ENCODE measurements at places on chromosomes 12 and 14.

DNA sequence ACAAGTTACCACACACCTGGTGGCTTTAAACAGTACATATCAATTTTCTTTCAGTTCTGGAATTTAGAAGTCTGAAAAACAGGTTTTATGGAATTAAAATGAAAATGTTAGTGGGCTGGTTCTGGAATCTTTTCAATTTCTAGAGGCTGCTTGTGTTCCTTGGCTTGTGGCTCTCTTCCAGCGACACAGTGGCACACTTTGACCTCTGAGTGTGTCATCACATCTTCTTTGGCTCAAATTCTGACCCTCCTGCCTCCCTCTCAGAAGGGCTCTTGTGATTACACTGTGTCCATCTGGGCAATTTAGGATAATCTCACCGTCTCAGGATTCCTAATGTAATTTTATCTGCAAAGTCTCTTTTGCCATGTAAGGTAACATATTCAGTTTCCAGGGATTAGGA, 170.0 kb downstream of the PLCZ1 start:
- DNase-seq = no peak

DNA sequence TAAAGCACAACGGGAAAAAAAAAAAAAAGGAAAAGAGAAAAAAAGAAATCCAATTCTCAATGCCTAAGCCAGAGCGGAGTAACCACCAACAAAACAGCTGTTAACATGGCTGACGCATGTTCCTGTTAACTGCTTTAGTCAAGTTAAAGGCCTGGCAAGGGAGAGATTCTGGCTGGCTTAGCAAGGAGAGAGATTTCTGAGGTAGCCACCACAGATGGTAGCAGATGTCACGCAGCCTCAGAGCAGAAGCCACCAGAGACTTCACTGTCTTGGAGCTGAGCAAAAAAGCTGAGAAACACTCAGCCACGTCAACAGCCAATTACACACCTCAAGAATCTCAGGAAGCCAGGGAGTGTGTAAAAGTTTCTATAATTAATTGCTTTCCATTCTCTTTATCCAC, 87.1 kb downstream of the TMCC3 start:
- DNase-seq = no peak

DNA sequence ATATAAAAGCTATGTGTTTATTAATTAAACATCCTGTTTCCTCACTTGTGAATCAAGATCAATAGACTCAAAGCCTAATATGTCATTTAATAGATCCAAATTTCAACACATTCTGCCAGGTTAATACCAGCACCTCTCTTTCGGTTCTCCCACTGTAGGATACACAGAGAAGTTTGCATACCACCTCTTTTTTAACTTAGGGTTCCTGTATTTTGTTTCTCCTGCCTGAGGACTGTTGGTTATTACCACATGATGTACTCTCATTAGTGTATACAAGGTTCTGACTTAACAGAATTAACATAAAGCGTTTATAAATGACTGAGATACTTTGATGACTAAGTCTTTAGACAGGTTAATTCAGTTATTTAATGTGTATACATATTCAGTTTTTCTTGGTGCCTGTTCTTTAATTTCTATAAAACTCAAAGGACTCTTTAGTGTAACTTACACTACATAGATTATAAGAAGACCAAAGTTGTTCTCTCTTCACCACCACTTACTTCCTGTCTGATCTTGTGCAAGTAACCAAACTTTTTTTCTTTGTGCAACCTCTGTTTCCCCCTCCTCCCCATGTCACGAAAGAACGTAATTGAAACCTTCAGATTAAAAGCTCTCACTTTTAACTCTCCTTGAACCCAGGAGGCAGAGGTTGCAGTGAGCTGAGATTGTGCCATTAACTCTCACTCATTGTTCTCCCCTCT, 89.8 kb upstream of the DNM1L start:
- no peak for DNase-seq

DNA sequence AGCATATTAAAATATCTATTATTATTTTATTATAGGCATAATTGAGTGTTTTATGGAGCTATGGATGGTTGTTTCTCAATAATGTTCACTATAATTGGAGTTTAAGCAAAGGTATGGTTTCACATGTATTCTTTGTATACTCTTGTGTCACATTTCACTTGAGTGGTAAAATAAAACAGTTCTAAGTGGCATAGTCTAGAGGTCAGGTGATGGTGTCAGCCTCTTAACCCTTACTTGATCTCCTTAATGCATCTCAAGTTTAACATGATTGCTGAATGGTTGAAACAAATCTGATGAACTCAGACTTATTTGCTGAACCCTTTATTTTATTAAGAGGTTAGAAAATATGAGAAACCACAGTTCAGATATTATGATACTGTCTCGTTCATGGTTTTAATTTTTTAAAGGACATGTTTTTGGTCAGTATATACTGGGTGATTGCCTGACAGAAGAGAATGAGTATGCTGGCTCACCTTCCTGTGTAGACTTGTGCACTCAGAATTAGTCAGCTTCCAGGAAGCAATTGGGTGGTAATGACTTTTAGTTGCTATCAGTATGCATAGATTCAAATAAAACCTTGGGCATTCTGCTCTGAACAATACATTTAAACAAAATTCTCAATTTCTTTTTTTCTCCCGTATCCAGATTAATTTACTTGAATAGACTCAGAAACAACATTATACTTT, 464.6 kb downstream of the PCNX1 start:
- DNase-seq = no peak

- DNase-seq = no peak
Observed at GRCh38 chr14:85319101-85319500, 210.8 kb upstream of the FLRT2 start.

- DNase-seq = no peak
Observed at GRCh38 chr12:55972911-55973598, 823 bp upstream of the RAB5B start.

- DNase-seq = peak; percentile 38
Observed at GRCh38 chr12:47941871-47942613, 21.4 kb upstream of the TMEM106C start.

DNA sequence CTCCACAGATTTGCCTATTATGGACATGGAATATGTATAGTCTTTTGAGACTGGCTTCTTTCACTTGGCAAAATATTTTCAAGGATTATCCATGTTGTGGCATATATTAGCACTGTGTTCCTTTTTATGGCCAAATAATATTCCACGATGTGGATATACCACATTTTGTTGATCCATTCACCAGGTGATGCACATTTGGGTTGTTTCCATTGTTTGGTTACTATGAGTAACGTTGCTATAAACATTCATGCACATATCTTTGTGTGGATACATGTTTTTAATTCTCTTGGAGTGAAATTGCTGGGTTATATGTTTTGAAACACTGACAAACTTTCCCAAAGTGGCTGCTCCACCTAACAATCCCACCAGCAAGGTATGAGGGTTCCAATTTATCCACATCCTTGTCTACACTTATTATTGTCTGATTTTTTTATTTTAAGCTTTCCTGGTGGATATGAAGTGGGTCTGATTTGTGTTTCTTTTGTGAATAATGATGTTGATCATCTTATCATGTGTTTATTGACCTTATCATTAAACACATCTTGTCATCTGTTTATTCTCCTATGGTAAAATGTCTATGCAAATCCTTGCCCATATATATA, 116.2 kb upstream of the FRMD6 start:
- no peak for DNase-seq

- DNase-seq = no peak
Observed at GRCh38 chr12:42015051-42015461, 129.6 kb downstream of the GXYLT1 start.

- no peak for DNase-seq
Observed at GRCh38 chr14:41606532-41607303, at the start of gene LRFN5. LRFN5 (plus strand) TSS chr14:41606876.

- no peak for DNase-seq
Observed at GRCh38 chr12:89384050-89384758, 31.9 kb upstream of the DUSP6 start.

- no peak for DNase-seq
Observed at GRCh38 chr14:32826404-32827082, 112.1 kb upstream of the NPAS3 start.

Data from activated CD4-positive, alpha-beta T cell treated with anti-CD3 and anti-CD28 coated beads for 4 hours (primary cell).